ENCODE measurements at places on chromosomes 4 and X. TPM values are rescaled to one million over a fixed set of nuclear protein-coding genes. Genes with fewer than 3 reads are reported as not detected.

GRCh38 chrX:83516597-83516996, 8.5 kb downstream of the POU3F4 start:
- no peak for DNase-seq

DNA sequence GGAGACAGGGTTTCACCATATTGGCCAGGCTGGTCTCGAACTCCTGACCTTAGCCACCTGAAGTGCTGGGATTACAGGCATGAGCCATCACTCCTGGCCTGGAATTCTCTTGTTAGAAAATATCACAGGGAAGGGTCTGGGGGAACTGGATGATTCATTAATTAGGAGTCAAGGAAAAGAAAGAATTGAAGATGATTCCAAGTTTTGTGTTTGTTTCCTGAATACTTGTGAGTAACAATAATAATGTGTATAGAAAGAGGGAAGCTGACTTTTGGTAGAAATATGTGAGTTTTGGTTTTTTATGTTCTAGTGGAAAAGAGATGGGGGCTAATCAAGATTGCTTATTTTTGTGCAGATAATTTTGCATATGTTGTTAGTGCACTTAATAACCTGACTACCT, 77.3 kb upstream of the CLNK start:
- no peak for DNase-seq

Gene RHOH
- 3.6 TPM for total RNA-seq

Gene TGIF2LX
- total RNA-seq = not detected

Gene H2BW1
- not detected for total RNA-seq

Gene ARSD
- total RNA-seq = 14.5 TPM
